Osteocyte (in vitro differentiated cells): ENCODE measurements at places on chromosomes 12 and 14. TPM values are rescaled to one million over a fixed set of nuclear protein-coding genes. Genes with fewer than 3 reads are reported as not detected.

GRCh38 chr12:102406033-102406584 lies 74.3 kb downstream of the IGF1 start:
- H3K27me3 ChIP-seq, result no peaks in the 10 kb centered on the region
- H3K36me3 ChIP-seq, result no peaks in the 10 kb centered on the region
- no peak overlapping the region for H3K27ac ChIP-seq
- no peak overlapping the region for H3K4me3 ChIP-seq
- no peak for DNase-seq
- no peaks in the 10 kb centered on the region for H3K4me1 ChIP-seq

KRT74 gene
- not detected in 2 replicates for total RNA-seq

GRCh38 chr14:33563191-33563900 lies 387.5 kb downstream of the EGLN3 start:
- H3K4me3 ChIP-seq, result no peak overlapping the region
- no peaks in the 10 kb centered on the region for H3K27me3 ChIP-seq
- no peak overlapping the region for H3K27ac ChIP-seq

DNA sequence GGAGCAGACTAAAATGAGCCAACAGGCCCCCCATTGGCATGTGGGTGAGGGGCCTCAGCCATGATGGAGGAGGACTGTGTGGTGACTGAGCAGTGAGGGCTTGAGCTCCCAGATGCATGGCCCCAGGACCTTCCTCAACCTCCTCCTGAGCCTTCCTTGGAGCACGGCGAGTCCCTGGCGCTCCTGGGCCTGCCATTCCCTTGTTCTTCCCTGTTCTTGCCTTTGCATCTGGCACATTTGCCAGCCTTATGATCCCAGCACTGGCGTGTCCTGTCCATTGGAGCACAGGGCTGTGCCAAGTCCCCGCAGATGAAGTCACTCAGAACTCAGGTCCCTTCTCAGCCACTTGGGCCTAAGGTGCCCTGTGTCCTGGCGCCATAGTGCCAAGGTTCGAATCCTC lies 40.3 kb upstream of the MEG3 start:
- no peak for DNase-seq
- H3K36me3 ChIP-seq, result no peaks in the 10 kb centered on the region
- H3K27me3 ChIP-seq, result peaks cover 13% of the 10 kb centered on the region
- H3K4me1 ChIP-seq, result peaks cover 2% of the 10 kb centered on the region
- H3K4me3 ChIP-seq, result no peak overlapping the region

- H3K4me3 ChIP-seq, result no peak overlapping the region
- H3K27me3 ChIP-seq, result peaks cover 7% of the 10 kb centered on the region
- no peak for DNase-seq
- no peaks in the 10 kb centered on the region for H3K4me1 ChIP-seq
Observed at GRCh38 chr12:3432176-3432742, 58.7 kb upstream of the PRMT8 start.

DNA sequence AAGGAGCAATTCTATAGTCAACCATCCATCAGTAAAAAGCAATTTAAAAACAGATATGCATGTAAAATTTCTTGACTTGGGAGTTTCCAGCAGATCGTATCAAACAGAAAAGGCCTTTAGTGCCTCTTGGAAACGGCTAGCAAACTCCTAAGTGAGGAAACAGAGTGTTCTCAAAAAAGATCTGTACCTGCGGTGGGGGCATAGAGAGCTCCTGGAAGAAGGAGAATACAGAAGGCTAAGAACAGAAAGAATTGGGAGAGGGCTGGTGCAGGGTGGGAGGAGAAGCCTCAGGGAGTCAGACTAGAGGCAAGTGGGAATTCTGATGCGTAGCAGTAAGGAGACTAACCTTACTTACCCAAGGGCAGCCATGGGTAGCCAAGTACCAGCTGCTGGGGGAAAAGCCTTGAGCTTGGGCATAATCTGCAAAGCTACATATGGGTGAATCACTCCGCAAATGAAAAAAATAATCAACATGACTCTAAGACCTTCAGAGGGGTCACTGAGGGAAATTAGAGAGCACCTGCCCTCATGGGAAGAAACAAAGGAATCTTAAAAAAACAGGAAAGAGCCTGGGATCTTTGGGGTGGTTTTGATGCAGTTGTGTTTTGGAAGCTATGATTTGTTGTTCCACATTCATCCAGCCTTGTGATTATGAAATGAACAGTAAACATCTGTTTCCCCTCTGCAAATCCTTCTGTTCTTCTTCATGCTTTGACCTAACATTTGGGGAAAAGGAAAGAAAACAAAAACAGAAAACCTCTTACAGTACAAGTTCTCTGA lies 10.4 kb downstream of the RHOJ start:
- H3K4me1 ChIP-seq, result peaks cover 2% of the 10 kb centered on the region
- no peak for DNase-seq
- peaks cover 45% of the 10 kb centered on the region for H3K36me3 ChIP-seq
- no peaks in the 10 kb centered on the region for H3K27me3 ChIP-seq

DNA sequence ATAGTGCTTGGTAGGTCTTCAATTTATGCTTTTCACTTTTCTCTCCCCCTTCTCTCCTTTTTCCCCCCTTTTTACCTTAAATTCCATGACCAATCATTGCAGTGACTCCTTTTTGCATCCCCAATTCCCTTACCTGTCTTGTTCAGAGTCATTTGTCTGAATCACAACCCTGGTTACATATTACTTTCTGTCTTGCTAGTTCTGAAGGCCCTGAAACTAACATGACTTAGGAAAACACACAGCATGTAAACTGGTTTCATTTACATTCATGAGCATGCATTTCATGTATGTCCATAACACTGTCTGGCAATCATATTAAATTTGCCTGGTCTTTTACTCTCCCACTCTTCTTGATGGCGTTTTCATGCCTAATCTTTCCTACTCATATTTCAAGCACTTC lies 20.3 kb upstream of the FOXG1 start:
- DNase-seq, result no peak
- peaks cover 35% of the 10 kb centered on the region for H3K27me3 ChIP-seq
- peaks cover 3% of the 10 kb centered on the region for H3K4me1 ChIP-seq
- H3K36me3 ChIP-seq, result no peaks in the 10 kb centered on the region

TEP1 gene
- total RNA-seq, result 35.4 and 38.0 TPM in 2 replicates

PYGL gene
- total RNA-seq, result 36.1 and 37.3 TPM in 2 replicates

GRCh38 chr12:107400686-107401447 lies 284.7 kb upstream of the PWP1 start:
- DNase-seq, result no peak
- H3K36me3 ChIP-seq, result no peaks in the 10 kb centered on the region
- no peaks in the 10 kb centered on the region for H3K27me3 ChIP-seq
- H3K4me1 ChIP-seq, result no peaks in the 10 kb centered on the region
- H3K27ac ChIP-seq, result no peak overlapping the region
- no peak overlapping the region for H3K4me3 ChIP-seq

GRCh38 chr12:114343585-114344302 lies 62.2 kb downstream of the TBX5 start:
- no peaks in the 10 kb centered on the region for H3K36me3 ChIP-seq
- DNase-seq, result no peak
- no peak overlapping the region for H3K27ac ChIP-seq
- no peak overlapping the region for H3K4me3 ChIP-seq
- H3K4me1 ChIP-seq, result no peaks in the 10 kb centered on the region

GRCh38 chr12:76998386-76998785 lies 67.0 kb downstream of the E2F7 start:
- H3K27ac ChIP-seq, result no peak overlapping the region
- H3K36me3 ChIP-seq, result no peaks in the 10 kb centered on the region
- H3K4me1 ChIP-seq, result peaks cover 4% of the 10 kb centered on the region
- H3K27me3 ChIP-seq, result peaks cover 10% of the 10 kb centered on the region
- no peak for DNase-seq

SIX1 gene
- 339 and 340 TPM in 2 replicates for total RNA-seq

SIX4 gene
- total RNA-seq, result 80.0 and 80.1 TPM in 2 replicates

GRCh38 chr14:73105050-73105449 lies 31.3 kb upstream of the PSEN1 start:
- no peaks in the 10 kb centered on the region for H3K4me1 ChIP-seq
- H3K27ac ChIP-seq, result no peak overlapping the region
- H3K36me3 ChIP-seq, result peaks cover 53% of the 10 kb centered on the region

DNA sequence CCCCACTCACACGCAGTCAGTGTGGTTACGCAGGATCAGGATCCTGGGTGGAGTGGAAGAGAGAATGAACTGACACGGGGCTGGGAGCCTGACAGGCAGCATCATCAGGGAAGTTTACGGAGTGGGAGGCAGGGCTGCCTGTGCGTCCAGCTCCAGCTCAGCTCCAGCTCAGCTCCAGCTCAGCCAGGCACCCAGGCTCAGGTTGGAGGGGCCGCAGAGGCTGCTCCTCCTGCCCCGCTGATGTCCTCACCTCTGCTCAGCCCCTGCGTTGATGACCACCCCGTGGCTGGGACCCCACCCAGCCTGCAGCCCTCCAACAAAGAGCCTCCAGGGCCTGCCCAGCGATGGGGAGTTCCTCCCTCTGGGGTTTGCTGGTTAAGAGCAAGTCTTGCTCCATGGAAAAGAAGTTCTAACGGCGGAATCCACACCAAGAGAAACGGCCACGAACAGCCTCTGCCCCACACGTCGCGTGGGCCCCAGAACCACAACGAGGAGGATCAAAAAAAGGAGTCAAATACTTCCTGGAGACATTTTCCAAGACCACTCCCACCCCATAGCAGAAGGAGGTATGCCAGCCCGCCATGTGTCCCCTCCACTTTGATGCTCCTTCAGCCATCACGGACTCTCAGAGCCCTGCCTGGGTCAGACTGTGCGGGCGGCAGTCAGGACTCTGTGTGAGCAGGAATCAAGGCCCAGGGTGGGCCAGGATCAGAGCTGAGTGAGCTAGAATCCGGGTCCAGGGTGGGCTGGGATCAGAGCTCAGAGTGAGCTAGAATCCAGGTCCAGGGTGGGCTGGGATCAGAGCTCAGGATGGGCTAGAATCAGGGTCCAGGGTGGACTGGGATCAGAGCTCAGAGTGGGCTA lies 17.7 kb upstream of the C14orf180 start:
- no peak for DNase-seq
- H3K4me3 ChIP-seq, result no peak overlapping the region
- no peaks in the 10 kb centered on the region for H3K36me3 ChIP-seq
- H3K4me1 ChIP-seq, result peaks cover 2% of the 10 kb centered on the region
- peaks cover 9% of the 10 kb centered on the region for H3K27me3 ChIP-seq

GRCh38 chr12:47980197-47980596 lies 16.8 kb downstream of the TMEM106C start:
- no peak overlapping the region for H3K27ac ChIP-seq
- H3K27me3 ChIP-seq, result no peaks in the 10 kb centered on the region
- peaks cover 2% of the 10 kb centered on the region for H3K4me1 ChIP-seq
- no peak overlapping the region for H3K4me3 ChIP-seq
